ENCODE measurements at places on chromosomes 7 and 10. TPM values are rescaled to one million over a fixed set of nuclear protein-coding genes. Genes with fewer than 3 reads are reported as not detected.

The IGF2BP3 gene
- total RNA-seq: 99.3 TPM

The CLCN1 gene
- 0.12 TPM for total RNA-seq

The TET1 gene
- total RNA-seq: 29.0 TPM

The PTN gene
- total RNA-seq: 16.2 TPM

The PNLIPRP2 gene
- 1.2 TPM for total RNA-seq

The CRTAC1 gene
- 5.3 TPM for total RNA-seq

The TMEM130 gene
- total RNA-seq: 0.17 TPM

The PNLIP gene
- not detected for total RNA-seq

The SPDYE11 gene
- not detected for total RNA-seq

Measured in type B pancreatic cell (in vitro differentiated cells).